Activated T-helper 9 cell treated with anti-CD3 and anti-CD28 coated beads, Interleukin-2, amount 50 U/mL, for 16 hours (primary cell): ENCODE measurements at places on chromosomes 6 and 20.

GRCh38 chr6:164124986-164125385 lies 710.5 kb downstream of the QKI start:
- DNase-seq: no peak

GRCh38 chr6:157867155-157867559 lies 44.1 kb downstream of the SNX9 start:
- DNase-seq: no peak

GRCh38 chr20:54063992-54064676 lies 6.3 kb downstream of the BCAS1 start:
- no peak for DNase-seq

GRCh38 chr6:37607944-37608343 lies 89.7 kb downstream of the MDGA1 start:
- DNase-seq: no peak
